ENCODE measurements at places on chromosomes 5 and 9.
A peak's percentile ranks its signal among the peaks of the same experiment; 100 is the strongest.

- peak; percentile 96 for DNase-seq
These were observed 18.0 kb upstream of the PRR16 start for GRCh38 chr5:120446068-120446492.

GRCh38 chr9:73348471-73348870 is 196.8 kb downstream of the ANXA1 start:
- no peak for DNase-seq

GRCh38 chr5:101534491-101535110 is 631.5 kb upstream of the ST8SIA4 start:
- peak; percentile 40 for DNase-seq

GRCh38 chr9:130633336-130634190 is 30.8 kb upstream of the PRDM12 start:
- DNase-seq: no peak

- DNase-seq: no peak
These were observed 201.3 kb downstream of the GABRG2 start for GRCh38 chr5:162268694-162269481.

DNA sequence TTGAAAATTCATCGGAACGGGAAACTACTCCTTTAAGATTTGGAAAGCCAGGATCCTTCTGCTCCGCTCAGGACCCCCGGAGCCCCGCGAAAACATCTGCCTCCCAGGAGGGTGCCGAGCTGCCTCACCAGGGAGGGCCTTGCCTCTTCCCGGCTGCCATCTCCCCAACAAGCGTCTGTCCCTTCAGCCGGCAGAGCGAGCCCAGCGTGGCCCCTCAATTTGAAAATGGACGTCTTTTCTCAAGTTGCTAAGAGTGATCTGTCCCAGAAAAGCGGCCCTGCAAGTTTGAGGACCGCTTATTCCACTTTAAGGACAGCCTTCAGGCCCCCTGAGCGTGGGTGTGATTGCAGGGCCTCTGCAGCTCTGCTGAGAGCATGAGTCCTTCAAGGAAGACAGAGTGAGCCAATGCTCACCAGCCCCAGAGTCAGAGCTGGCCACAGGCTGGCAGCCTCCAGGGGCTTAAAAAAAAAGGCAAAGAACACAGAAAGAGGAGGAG is 101.3 kb downstream of the PHF2 start:
- no peak for DNase-seq

- DNase-seq: no peak
These were observed 135.1 kb downstream of the SIL1 start for GRCh38 chr5:139062910-139063663.

DNA sequence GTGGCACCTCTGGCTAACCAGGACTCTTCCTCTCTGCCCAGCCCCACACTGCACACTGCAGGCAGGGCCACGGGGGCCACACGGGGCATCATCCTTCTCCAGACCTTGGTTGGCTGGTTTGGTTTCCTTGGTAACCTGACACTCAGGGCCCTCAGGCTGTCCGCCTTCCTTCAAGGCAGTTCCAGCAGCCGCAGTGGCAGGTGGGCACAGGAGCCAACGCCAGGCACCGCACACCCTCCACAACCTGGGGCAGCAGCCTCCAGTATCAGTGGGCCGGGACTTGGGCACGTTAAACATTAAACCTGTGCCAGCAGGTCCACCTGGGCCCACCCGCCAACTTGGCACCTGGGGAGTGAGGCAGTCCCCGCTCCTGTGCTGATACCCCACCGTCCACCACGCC is 1.9 kb downstream of the NPDC1 start:
- DNase-seq: no peak

DNA sequence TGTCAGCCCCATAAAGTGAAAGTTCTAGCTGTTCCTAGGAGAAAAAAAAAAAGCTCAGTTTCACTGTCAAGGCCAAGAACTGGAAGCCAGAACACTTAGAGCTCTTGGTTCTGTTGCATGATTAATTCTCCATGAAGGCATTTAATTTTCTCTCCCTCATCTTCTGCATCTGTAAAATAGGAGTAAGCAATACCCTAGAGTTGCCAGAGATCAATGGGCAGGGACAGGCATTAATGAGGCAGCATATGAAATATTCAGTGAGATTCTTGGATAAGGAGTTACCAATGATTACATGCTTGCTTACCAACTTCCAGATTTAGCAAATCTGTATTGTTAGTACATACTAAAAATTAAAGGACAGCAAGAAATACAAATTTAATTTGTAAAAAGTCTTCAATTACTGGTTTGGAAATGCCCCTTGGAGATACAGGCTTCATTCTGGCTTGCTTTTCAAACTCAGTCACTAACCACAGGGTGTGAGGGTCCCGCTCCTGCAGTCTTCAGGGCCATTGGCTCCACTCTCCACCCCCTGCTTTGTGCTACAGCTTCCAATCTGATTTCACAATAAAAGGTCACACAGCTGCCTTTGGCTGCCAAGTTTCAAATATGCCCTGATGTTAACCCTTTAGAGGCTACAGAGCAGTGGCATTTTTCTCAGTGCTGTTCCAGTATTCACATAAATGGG is 624.6 kb downstream of the BNC2 start:
- DNase-seq: no peak

GRCh38 chr5:153552886-153553285 is 62.4 kb downstream of the GRIA1 start:
- DNase-seq: peak; percentile 60

DNA sequence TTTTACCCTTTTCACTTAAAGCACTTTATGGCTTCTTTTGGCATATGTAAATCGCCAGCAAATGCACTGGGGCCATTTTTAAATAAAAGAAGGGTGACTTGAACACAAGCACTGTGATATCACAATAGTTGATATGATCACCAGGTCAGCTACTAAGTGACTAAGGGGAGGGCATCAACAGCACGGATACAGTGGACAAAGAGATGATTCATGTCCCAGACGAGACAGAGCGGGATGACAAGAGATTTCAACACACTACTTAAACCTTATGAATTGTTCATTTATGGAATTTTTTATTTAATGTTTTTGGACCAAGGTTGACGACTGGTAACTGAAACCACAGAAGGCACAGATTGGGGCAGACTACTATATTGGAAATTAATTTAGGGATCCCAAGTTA is 54.1 kb downstream of the RORB start:
- DNase-seq: no peak

DNA sequence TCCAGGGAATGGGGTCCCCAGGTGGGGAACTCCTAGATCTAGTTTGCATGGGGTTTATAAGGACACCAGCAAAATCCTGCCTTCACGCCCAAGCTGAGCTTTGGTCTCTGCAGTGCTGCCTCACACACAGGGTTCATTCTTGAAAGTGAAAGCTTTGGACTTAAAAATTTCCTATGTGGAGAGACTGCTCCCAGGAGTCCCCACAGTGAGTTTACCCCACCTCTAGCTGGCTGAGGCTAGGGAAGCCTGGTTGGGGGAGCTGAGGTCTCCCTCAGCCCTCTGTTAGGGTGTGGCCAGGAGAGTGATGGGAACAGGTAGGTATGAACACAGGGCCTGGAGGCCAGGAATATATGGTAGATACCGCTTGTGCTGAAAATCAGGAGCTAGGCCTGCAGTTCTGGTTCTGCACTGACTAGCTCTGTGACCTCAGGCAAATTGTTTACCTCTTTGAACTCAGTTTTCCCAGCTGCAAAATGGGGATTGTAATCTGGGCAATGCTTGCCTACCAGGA is 41.5 kb upstream of the LARP1 start:
- DNase-seq: no peak

GRCh38 chr9:137816531-137817235 is 60.9 kb upstream of the CACNA1B start:
- DNase-seq: no peak

DNA sequence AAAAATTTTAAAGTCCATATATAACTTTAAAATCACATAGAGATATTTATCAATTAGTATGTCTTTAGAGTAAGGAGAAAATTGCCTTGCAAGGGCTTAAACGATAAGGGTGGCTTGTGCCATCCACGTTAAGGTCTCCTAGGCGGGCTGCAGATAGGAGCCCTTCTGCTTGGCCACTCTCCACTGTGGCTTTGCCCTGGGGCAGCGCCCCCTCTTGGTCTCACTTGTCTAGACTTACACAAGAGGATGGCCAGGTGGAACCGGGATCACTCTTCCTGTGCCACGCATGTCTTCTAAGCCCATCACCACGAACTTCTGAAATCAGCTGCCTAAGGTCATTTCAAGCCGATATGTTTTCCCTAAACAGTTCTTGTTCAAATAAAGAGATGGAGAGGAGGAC is 2.9 kb downstream of the FPGS start:
- DNase-seq: no peak

- DNase-seq: peak; percentile 32
These were observed 591 bp downstream of the ABCA1 start for GRCh38 chr9:104927216-104927911.

Measured in fibroblast of skin of right quadriceps (primary cell).